ENCODE measurements at places on chromosomes 5 and 9. TPM values are rescaled to one million over a fixed set of nuclear protein-coding genes. Genes with fewer than 3 reads are reported as not detected.

The SNCAIP gene
- 19.8 TPM for total RNA-seq

The ADCY2 gene
- total RNA-seq = not detected

The PRKAA1 gene
- total RNA-seq = 90.0 TPM

The TTLL11 gene
- 1.9 TPM for total RNA-seq

The SLC6A7 gene
- not detected for total RNA-seq

The BTNL9 gene
- 0.32 TPM for total RNA-seq

The SEMA6A gene
- 0.15 TPM for total RNA-seq

The PCDHA6 gene
- total RNA-seq = under 0.01 TPM

The HNRNPK gene
- total RNA-seq = 777 TPM

The ENG gene
- total RNA-seq = 38.3 TPM

The GPR151 gene
- total RNA-seq = not detected

The DHX29 gene
- 32.8 TPM for total RNA-seq

The TOR1A gene
- total RNA-seq = 41.3 TPM

The PRSS3 gene
- 29.9 TPM for total RNA-seq

The ADGRD2 gene
- not detected for total RNA-seq

The HMCN2 gene
- total RNA-seq = 0.15 TPM

The ZBED3 gene
- 2.6 TPM for total RNA-seq

The C5orf58 gene
- not detected for total RNA-seq

The GLRA1 gene
- total RNA-seq = not detected

The COL15A1 gene
- total RNA-seq = 0.30 TPM

The NIPAL4 gene
- not detected for total RNA-seq

The SLC34A3 gene
- total RNA-seq = not detected

The UBE2R2 gene
- total RNA-seq = 16.1 TPM

The DIPK1B gene
- total RNA-seq = 201 TPM

The OCLN gene
- total RNA-seq = 29.0 TPM

The SH3GL2 gene
- total RNA-seq = not detected

The RHOBTB3 gene
- 72.4 TPM for total RNA-seq

The HAPLN1 gene
- total RNA-seq = 4.7 TPM

The PTPRD gene
- total RNA-seq = 4.9 TPM

The RGS14 gene
- total RNA-seq = 5.2 TPM

The SPATA31A3 gene
- not detected for total RNA-seq

The TRIP13 gene
- total RNA-seq = 42.6 TPM

The CENPK gene
- 20.5 TPM for total RNA-seq

The GABBR2 gene
- total RNA-seq = 0.61 TPM

The SMIM33 gene
- total RNA-seq = under 0.01 TPM

The ZER1 gene
- 13.4 TPM for total RNA-seq

The CTXN3 gene
- under 0.01 TPM for total RNA-seq

The LCN15 gene
- total RNA-seq = not detected

The MAP1B gene
- 50.8 TPM for total RNA-seq

The FGD3 gene
- not detected for total RNA-seq

The NR4A3 gene
- total RNA-seq = under 0.01 TPM

The QRFP gene
- not detected for total RNA-seq

The DIMT1 gene
- 62.9 TPM for total RNA-seq

The CHD1 gene
- 56.2 TPM for total RNA-seq

The NR5A1 gene
- not detected for total RNA-seq

The RNF208 gene
- not detected for total RNA-seq

The DROSHA gene
- total RNA-seq = 21.0 TPM

The AFAP1L1 gene
- total RNA-seq = 54.0 TPM

The PCDHB14 gene
- 0.61 TPM for total RNA-seq

The SHOC1 gene
- total RNA-seq = not detected

The PLPP1 gene
- 23.7 TPM for total RNA-seq

The CEMIP2 gene
- 62.0 TPM for total RNA-seq

The SLC4A9 gene
- total RNA-seq = not detected
